ENCODE measurements at places on chromosomes 3 and 15. TPM values are rescaled to one million over a fixed set of nuclear protein-coding genes. Genes with fewer than 3 reads are reported as not detected.

GRCh38 chr3:159166899-159167586 is 365.2 kb downstream of the MFSD1 start:
- H3K27ac ChIP-seq = no peak overlapping the region
- H3K27me3 ChIP-seq = no peaks in the 10 kb centered on the region
- no peak for DNase-seq
- no peaks in the 10 kb centered on the region for H3K36me3 ChIP-seq

GRCh38 chr3:172213904-172214303 is 174.5 kb downstream of the FNDC3B start:
- H3K27ac ChIP-seq = no peak overlapping the region
- peaks cover 43% of the 10 kb centered on the region for H3K4me1 ChIP-seq
- no peak overlapping the region for H3K4me3 ChIP-seq
- H3K36me3 ChIP-seq = peaks cover 4% of the 10 kb centered on the region
- DNase-seq = no peak
- H3K27me3 ChIP-seq = no peaks in the 10 kb centered on the region

- H3K36me3 ChIP-seq = no peaks in the 10 kb centered on the region
- DNase-seq = peak; percentile 77
- peaks cover 17% of the 10 kb centered on the region for H3K4me1 ChIP-seq
- no peaks in the 10 kb centered on the region for H3K27me3 ChIP-seq
Measured at GRCh38 chr15:41115652-41116115, 396 bp downstream of the INO80 start.

GRCh38 chr3:59426821-59427565 is 377.2 kb upstream of the CFAP20DC start:
- H3K27me3 ChIP-seq = no peaks in the 10 kb centered on the region
- H3K4me1 ChIP-seq = no peaks in the 10 kb centered on the region
- no peak overlapping the region for H3K27ac ChIP-seq
- H3K36me3 ChIP-seq = no peaks in the 10 kb centered on the region

DNA sequence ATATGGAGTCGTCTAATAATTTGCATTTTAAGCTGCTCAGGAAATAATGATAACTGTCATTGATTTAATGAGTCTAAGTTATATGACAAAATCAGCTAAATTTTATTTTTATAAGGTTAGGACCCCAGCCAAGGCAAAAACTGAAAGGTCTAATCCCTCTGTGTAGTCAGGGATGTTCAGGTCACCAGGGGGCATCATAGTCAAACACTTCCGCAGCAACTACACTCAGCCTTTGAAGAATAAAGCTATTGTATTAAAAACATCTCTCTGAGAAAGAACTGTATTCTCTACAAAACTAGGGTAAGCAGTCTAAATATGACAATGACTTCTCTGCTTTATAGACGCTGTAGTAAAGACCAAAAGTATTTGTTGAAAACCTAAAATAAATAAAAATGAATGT is 15.0 kb downstream of the INTS14 start:
- H3K4me1 ChIP-seq = no peaks in the 10 kb centered on the region
- DNase-seq = no peak
- peaks cover 29% of the 10 kb centered on the region for H3K36me3 ChIP-seq
- H3K4me3 ChIP-seq = no peak overlapping the region
- no peak overlapping the region for H3K27ac ChIP-seq
- H3K27me3 ChIP-seq = no peaks in the 10 kb centered on the region

GRCh38 chr3:156691920-156692319 is 17.5 kb downstream of the TIPARP start:
- DNase-seq = no peak
- no peak overlapping the region for H3K27ac ChIP-seq
- no peaks in the 10 kb centered on the region for H3K27me3 ChIP-seq
- peaks cover 41% of the 10 kb centered on the region for H3K4me1 ChIP-seq
- peaks cover 17% of the 10 kb centered on the region for H3K36me3 ChIP-seq

- H3K4me3 ChIP-seq = no peak overlapping the region
- DNase-seq = no peak
- H3K27ac ChIP-seq = no peak overlapping the region
- no peaks in the 10 kb centered on the region for H3K27me3 ChIP-seq
- H3K36me3 ChIP-seq = no peaks in the 10 kb centered on the region
Measured at GRCh38 chr3:24111711-24112110, 166.6 kb downstream of the NR1D2 start.

The RAB7A gene
- total RNA-seq = 129 TPM

The KBTBD13 gene
- not detected for total RNA-seq

The KY gene
- total RNA-seq = 2.1 TPM

The ZNF80 gene
- 0.09 TPM for total RNA-seq

The ATP2B2 gene
- 0.30 TPM for total RNA-seq

The PLSCR2 gene
- total RNA-seq = 0.31 TPM

The CCR5 gene
- total RNA-seq = 5.0 TPM

The C3orf22 gene
- not detected for total RNA-seq

Measured in upper lobe of left lung (tissue), 6 donors.